NCI-H2107 (cell line): ENCODE measurements at places on chromosomes 12 and 14.
A peak's percentile ranks its signal among the peaks of the same experiment; 100 is the strongest.

DNA sequence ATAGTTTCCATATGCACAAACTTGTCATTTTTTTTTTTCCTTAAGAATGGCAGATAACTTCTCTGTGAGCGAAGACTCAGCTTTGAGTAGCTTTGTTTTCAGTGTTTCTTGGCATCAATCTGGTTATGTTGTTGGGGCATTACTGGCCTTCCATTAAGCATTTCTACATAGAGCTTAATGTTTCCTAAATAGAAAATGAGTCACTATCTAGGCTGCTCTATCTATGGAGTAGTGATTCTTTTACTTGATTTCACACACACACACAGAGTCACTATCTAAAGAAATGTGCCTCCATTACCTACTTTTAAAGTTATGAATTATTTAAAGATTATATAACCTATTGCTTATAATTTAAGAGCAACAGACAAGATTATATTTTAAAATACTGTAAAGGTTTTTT, 53.9 kb downstream of the TMEM260 start:
- DNase-seq = no peak

GRCh38 chr12:3133405-3133783, 56.2 kb downstream of the TSPAN9 start:
- no peak for DNase-seq

GRCh38 chr14:35305633-35306032, 13.5 kb downstream of the PSMA6 start:
- DNase-seq = no peak

- DNase-seq = no peak
Measured at GRCh38 chr14:75725481-75725880, 64.4 kb downstream of the TTLL5 start.

- no peak for DNase-seq
Measured at GRCh38 chr14:88682495-88683114, 110.1 kb downstream of the EML5 start.

- peak; percentile 59 for DNase-seq
Measured at GRCh38 chr14:68665792-68666204, 127.1 kb downstream of the ZFP36L1 start.

- DNase-seq = peak; percentile 42
Measured at GRCh38 chr12:119176267-119177055, 2.3 kb upstream of the HSPB8 start.

DNA sequence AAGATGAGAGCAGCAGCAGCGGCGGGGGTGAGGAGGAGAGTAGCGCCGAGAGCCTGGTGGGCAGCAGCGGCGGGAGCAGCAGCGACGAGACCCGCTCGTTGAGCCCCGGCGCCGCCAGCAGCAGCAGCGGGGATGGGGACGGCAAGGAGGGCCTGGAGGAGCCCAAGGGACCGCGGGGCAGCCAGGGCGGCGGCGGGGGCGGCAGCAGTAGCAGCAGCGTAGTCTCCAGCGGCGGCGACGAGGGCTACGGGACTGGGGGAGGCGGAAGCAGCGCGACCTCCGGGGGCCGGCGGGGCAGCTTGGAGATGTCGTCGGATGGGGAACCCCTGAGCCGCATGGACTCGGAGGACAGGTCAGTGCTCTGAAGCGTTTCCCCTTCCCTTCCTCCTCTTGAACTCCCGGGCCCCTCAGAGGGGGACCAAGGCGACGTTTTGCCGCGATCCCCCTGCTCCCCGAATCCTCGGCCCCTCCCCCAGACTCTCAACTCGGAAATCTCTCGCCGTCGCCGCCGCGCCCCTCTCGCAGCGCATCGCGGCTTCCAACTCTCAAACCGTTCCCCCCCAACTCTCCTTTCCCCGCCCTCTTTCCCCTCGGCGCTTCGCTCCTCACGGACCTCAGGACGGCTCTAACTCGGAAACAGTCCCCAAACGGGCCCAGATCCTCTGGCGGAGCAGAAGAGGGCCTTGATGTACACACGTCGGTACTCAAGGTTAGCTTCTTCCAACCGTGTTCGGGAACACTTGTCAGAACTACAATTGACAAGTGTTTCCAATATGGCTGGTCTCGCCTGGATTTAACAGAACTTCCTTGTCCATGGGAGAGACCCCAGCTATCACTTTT, 947 bp downstream of the AEBP2 start:
- DNase-seq = no peak

GRCh38 chr14:89827265-89827664, 127.3 kb downstream of the EFCAB11 start:
- DNase-seq = no peak

- no peak for DNase-seq
Measured at GRCh38 chr14:31283153-31283552, 75.6 kb upstream of the HECTD1 start.

DNA sequence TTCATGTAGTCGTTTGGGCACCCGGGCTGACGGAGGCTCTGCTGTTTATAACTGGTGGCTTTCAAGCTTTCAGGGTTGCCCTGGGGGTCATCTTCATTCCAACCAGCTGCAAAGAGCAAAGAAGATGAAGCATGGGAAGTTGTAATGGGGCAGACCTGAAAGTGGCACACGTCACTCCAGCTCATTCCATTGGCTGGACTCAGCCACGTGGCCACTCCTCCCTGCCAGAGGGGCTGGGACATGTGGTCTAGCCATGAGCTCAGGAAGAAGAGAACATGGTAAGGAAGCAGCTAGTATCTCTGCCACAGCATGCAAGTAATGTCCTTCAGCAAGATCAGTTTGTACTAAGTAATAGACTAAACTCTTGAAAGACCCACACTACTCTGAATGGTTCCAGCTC, 51.7 kb upstream of the FERMT2 start:
- DNase-seq = no peak

GRCh38 chr14:44982594-44982993, 20.6 kb downstream of the TOGARAM1 start:
- no peak for DNase-seq

DNA sequence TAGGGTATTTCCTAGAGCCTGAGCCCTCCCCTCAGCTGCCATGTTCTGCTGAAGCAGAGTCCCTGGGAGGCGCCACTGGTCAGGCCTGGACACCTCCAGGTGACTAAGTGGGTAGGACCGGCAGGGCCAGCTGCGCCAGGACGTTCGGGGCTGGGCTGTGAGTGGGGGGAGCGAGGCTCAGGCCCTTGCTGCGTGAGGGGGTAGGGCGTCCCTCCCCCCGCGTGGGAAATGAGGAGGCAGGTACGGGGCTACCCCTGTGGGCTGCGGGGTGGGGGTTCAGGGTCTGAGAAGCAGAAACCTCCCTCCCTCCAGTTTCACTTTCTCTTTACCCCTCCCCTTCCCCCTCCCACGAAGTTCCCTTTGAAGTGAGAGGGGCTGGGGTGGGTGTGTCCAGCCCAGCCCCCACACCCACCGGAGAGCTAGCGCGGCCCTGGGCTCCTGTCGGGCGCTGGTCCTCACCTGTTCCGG, 22.1 kb upstream of the KIF26A start:
- DNase-seq = no peak

DNA sequence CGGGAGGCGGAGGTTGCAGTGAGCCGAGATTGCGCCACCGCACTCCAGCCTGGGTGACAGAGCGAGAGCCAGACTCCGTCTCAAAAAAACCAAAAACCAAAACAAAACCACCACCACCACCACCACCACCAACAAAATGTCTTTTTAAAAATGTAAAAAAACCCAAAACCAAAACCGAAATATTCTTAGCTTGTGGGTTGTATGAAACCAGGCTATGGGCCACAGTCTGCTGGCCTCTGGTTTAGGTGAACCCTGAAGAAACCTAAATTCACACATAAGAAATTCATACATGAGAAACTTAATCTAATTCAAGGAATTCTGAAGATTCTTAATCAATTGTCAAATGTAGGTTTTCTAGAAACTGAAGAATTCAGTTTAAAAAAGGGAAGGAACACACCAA, 37.6 kb downstream of the INSM2 start:
- no peak for DNase-seq

DNA sequence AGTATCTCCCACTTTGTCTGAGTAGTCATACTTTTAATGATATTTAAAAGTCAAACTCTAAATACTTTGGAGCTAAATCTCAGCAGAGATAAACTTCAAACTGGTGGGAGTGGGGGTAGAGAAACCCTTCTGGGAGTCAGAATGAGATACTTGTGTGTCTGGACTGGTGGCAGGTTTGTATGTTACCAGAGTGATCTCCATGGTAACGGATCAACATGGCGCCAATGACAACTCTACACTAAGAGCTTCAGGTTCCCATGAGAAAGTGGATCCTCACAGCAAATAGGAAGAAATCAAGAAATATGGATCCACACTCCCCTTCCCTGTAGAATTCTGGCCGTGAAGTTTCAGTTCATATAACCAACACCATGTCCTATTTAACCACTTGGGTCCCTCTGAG, 121.9 kb downstream of the ETV6 start:
- no peak for DNase-seq

DNA sequence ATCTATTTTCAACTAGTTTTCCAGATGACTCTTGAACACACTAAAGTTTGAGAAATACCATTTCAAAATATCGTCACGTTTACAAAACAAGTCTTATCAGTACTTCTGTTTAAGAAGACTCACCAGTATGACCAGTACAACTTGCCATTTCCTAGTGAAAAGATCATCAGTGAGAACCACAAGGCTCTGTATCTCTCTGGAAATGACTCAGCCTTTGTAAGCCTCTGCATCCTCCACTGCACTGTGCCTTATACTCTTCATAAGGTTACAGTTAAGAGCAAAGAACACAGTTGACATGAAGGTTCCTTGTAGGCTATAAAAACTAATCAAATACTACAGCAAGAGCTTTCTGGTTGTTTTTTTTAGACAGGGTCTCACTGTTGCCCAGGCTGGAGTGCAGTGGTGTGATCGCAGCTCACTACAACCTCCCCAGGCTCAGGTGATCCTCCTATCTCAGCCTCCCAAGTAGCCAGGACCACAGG, 5.7 kb upstream of the VTI1B start:
- DNase-seq = no peak

DNA sequence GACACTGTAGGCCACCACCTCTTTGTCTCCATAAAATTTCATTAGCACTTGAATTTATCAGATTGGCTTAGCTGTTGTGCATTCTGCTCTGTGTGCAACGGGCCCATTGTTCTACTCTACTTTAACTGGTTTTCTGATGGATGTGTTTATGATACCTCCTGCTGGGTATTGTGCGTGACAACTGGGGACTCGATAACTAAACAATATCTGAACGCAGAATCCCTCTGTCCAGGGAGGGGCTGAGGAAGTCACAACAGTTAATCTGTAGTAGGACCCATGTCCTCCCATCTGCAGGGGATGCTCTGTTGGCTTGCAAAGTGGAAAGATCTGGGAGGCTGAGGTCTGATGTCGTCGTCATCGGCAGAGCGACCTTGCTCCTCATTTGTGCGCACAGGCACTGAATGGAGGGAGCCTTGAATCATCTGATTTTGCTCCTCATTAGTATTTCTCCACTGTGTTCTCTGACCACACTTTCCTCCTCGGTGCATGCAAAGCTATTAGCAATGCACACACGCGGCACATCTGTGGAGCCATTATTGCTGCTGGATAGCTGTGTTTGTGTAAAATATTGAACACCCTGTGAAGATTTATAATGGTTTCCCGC, 422.5 kb downstream of the NRXN3 start:
- no peak for DNase-seq

GRCh38 chr14:89915114-89915878, 39.2 kb downstream of the EFCAB11 start:
- peak; percentile 57 for DNase-seq

GRCh38 chr12:113333877-113334785, 778 bp downstream of the SLC8B1 start:
- no peak for DNase-seq

DNA sequence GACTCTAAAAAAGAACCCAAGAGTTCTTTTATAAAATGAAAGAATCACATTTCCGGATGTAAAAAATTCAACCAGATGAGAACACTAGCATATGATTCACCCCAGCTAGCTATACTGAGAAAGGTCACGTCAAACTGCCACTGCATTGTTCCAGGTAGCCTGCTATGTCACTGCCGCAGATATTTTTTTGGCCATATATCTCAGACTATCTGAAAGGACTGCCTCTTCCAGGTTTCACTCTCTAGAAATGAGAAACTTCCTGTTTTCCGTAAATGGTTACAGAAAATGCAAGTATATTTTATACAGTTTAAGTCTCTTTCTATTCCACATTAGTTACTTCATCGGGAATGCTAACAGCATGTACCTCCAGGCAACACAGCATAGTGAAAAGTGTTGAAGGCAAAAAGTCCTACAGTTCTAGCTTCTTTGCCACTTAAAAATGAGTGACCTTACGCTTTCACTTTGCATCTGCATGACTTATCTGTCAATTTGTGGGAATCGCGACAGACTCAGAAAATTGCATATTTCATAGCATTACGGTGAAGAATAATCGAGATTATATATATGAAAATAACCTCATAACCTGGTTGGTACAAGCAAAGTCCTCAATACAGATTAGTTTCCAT, 105.2 kb downstream of the MED13L start:
- no peak for DNase-seq

DNA sequence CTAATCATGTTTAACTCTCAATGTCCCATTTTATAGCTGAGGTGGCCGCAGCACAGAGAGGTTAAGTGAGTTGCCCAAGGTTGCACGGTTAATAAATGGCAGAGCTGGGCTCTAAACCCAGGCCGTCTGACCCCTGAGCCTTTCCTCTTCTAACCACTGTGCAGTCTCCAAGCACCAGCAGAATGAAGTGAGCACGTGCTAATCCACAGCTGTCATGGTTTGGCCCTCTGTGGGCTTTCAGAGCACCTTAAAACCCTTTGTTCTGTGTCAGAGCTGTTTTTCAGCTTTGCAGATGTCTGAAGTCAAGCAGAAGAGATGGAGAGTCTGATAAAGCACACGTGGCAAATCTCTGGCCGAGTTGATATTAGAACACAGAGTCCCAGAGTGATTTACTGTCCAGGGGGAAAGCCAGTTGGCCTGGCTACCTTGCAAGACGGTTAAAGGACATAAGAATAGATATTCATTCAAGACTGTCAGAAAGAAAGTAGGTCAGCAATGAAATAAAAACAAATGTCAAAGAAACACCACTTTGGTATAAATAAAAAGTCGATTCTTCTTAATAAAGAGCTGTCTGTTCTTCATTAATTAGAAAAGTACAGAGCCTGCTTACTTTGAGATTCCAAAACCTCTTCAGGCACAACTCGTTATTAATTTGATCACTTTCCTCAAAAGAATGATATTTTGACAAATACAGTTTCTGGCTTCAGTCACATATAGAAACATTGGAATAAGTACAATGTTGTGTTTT, 107.3 kb downstream of the CRADD start:
- no peak for DNase-seq

DNA sequence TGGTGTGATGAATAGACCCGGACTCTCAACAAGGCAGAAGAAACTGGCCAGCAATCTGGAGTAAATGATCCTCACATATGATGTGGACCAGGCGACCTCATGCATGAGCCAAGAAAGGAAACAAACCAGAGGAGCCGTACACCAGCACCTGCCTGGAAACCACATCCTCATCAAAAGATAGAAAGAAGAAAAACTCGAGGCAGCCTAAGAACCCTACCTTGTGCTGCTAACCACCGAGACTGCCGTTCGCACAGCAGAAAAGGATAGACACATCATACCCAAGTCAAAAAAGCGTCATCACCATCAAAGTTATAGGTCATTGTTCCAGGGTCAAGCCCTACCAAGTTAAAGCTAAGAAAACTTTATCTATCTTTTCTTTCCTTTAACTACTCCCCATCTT, 66.7 kb downstream of the RESF1 start:
- DNase-seq = no peak

GRCh38 chr14:26204728-26205479, 392.9 kb downstream of the NOVA1 start:
- no peak for DNase-seq
